ENCODE measurements at places on chromosomes 3 and 15.

DNA sequence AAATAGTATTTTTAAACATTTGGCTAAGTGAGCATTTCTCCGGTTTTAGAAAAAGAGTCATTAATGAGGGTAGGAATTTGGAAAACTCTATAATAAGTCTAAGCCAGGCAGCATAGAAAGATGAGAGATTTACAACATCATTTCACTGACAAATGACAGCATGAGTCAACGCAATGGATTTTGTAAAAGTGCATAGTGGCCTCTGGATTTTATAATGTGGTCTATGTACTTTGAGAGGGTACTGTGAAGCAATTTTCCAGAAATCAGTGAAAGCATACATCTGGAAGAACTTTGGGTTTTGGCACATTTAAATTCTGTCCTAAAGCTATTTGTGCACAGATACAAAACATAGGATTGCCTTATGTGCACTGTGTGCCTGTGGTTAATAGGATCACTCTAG lies 130.8 kb upstream of the CCNL1 start:
- no peak for DNase-seq

GRCh38 chr3:29334706-29335105 lies 53.8 kb downstream of the RBMS3 start:
- DNase-seq = no peak

GRCh38 chr15:74175271-74176191 lies 2.0 kb downstream of the ISLR start:
- peak; percentile 57 for DNase-seq

DNA sequence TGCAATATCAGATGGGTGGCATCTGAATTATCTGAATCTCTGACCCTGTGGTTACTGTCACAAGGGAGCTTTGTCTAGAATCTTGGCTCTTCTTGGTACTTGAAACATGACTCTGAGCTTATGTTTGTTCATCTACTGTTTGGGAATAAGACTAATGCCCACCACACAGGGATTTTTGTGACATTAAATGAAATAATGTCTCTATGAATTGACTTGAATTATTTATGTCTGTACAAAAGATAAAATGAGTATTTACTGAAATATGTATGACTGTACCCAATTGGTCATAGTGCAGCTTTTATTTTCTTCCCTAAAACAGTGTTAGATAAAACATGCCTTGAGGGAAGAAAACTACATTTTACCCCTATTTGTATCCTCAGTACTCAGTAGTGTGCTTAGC lies 87.9 kb upstream of the ZPLD1 start:
- DNase-seq = no peak

- no peak for DNase-seq
Observed at GRCh38 chr15:74345051-74345450, 22.4 kb downstream of the CYP11A1 start.

- DNase-seq = no peak
Observed at GRCh38 chr3:47016934-47017435, 37.5 kb downstream of the NBEAL2 start.

GRCh38 chr15:48866141-48866563 lies 11.8 kb upstream of the EID1 start:
- no peak for DNase-seq

DNA sequence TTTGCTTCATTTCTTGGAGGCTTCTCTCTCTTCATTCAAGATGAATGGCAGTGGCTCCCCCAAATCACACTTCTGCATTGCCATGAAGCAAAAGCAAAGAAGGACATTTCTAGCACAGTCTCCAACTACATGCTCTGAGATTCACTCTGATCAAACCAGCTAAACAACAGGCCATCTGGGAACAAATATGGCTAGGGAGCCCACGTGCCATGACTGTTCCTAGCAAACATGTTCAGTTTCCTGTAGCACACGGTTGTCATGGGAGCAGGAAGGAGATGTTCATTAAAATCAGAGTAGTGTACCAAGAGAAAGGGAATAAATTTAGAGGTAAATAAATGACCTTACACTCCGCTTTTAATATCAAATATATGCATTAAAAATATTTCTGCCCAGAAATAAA lies 327.3 kb downstream of the GBE1 start:
- no peak for DNase-seq

DNA sequence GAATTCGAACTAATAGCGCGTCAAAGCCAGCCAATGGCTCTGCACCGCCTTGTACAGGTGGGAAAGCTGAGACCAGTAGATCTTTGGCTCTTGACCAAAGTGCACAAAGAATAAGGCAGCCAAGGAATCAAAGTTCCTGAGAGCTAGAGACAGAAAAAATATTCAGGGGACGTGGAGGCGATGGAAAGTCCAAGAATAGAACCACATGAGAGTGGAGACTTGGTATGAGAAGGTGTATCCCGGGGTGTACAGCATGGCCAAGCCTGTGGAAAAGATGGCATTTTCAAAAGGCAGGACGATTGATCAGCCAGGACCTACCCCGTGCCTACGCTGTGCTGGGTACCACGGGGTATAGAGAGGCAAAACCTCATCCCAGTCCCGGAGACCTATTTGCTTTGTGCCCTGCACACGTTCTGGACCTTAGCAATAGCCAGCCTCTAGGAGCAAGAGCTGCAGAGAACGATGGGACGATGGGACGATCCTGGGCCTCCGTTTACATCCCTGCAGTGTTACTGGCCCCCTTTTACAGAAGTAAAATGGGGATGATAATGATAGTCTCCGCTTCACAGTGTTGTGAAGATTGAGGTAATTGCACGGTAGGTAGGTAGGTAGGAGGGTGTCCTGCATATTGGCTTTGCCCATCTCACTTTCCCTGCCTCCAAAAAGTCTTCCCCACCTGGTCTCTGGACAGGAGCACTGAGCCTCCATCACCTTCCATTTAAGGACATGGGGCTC lies 583 bp upstream of the RBSN start:
- DNase-seq = no peak

GRCh38 chr3:179223548-179223947 lies 27.4 kb downstream of the KCNMB3 start:
- DNase-seq = no peak

DNA sequence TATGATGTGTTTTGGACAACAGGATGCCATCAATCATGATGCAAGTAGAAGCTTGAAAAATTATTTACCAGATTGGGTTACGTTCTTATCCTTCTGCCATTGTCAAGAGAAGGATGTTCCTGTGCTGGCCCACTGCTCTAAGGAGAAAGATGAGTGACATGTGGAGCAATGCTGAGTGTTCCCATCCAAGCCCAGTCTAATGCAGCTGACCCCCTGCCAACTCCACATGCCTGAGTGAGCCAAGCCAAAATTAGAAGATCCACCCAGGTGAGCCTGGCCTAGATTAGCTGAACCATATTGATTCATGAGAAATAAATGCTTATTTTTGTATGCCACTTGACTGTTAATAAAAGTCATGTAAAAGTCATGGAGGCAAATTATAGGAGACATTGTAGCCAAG lies 446.5 kb downstream of the CNTN3 start:
- no peak for DNase-seq

DNA sequence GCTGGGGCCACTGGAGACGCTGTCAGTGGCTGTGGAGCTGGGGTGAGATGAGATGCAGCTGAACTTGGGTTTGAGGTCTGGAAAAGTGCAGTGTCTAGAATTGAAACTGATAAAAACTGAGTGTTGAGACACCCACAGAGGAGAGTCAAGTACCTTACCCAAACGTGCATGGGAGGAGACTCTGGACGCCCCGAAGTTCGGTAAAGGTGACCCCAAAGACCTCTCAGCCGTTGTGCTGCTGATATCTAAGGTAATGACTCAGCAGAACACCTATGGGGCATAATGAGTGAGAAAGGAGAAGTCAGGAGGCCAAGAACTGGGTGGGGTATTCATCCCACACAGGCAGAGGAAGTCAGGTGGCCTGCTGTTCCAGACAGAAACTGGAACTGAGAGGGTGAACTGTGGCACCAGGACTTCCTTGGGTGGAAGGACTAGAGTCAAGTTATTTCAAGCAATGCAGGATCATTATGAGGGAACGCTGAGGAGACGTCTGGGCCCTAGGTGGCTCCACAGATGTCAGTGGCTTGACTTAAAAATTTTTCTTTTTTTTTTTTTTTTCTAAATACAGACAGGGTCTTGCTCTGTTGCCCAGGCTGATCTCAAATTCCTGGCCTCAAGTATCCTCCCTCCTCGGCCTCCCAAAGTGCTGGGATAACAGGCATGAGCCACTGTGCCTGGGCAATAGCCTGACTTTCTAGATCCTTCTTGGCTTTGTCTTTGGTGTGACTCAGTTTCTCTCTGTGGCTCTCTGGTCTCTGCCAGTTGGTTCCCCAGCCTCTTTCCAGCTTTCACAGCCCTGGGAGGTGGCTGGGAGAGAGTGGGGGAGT lies 67.6 kb upstream of the GCNT3 start:
- no peak for DNase-seq

DNA sequence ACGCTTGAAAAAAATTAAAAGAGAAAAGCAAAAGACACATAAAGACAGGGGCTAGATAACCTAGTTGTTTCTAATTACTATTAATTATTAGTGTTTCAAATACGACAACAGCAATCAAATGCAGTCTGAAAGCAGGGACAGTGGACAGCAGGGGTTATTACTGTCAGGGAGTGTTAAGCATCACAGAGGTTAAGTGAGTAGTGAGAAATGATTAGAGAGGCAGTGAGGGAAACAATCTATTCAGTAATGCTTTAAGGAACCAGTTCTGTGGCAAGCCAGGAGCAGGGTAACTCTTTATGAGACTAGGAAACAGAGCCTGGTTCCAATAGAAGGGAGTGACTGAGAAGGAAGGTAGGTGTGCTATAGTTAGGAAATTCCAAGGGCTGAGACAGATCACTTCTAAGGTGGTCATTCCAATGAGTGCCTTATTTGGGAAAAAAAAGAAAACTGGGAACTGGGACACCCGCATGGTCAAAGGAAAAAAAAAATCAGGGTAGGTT lies 15.0 kb downstream of the RYK start:
- no peak for DNase-seq

DNA sequence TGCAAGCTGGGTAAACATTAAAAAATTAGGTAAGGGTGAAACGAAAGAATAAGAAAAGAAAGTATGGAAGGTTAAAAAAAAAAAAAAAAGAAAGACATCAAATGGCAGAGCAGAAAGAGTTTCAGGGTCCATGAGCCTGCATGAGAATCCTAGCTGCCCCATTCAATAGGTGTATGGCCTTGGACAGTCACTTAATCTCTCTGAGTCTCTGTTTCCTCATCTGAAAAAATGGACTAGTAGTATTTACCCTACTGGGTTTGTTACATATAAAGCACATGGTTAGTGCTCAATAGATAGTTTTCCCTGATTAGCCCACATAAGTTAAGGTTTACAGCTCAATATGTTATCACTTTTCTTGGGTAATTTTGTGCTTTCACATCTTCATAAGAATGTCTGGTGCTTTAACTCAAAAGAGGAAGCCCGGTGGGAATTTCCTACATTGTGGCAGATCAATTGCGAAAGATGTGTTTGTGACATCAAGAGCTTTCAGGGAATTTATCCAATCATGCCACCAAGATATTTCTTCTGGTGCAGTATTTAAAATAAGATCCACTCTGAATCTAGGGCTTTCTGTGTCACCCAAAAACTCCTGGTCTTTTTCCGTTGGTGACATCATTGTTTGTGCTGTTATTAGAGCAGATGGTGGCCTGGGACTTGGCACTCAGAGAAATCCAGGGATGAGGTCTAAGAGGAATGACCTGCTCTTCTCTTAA lies 57.2 kb upstream of the UBE2E1 start:
- DNase-seq = no peak

GRCh38 chr3:144586382-144586781 lies 614.8 kb downstream of the DIPK2A start:
- no peak for DNase-seq

DNA sequence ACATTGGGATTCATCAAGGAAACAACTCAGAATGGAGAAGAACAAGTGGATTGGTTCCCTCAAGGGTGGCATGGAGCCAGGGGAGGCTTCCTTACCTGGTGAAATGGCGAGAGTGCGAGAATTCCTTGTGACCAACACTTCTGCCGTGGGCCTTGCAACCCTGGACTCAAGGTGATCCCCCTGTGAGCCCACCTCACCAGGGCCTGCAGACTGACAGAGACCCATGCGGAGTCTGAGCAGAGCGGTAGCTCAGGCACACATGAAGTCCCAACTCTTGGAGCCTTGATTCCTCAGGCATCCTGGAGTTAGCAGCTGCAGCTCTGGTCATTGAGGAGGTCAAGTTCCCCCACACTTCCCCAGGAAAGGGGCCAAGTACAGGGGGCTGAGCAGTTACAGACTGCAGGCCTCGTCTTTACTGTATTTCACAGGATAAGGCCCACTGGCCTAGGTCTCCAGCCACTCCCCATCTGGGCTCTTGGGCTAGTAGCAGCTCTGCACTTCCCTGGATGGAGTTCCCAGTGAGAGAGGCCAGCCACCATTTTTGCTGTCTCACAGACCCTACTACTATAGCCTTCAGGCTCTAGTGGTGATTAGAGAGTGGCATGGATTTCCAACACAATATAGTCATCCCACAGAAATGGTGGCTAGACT lies 269.5 kb upstream of the DCBLD2 start:
- no peak for DNase-seq

GRCh38 chr15:32122013-32122412 lies 91.7 kb downstream of the CHRNA7 start:
- no peak for DNase-seq

DNA sequence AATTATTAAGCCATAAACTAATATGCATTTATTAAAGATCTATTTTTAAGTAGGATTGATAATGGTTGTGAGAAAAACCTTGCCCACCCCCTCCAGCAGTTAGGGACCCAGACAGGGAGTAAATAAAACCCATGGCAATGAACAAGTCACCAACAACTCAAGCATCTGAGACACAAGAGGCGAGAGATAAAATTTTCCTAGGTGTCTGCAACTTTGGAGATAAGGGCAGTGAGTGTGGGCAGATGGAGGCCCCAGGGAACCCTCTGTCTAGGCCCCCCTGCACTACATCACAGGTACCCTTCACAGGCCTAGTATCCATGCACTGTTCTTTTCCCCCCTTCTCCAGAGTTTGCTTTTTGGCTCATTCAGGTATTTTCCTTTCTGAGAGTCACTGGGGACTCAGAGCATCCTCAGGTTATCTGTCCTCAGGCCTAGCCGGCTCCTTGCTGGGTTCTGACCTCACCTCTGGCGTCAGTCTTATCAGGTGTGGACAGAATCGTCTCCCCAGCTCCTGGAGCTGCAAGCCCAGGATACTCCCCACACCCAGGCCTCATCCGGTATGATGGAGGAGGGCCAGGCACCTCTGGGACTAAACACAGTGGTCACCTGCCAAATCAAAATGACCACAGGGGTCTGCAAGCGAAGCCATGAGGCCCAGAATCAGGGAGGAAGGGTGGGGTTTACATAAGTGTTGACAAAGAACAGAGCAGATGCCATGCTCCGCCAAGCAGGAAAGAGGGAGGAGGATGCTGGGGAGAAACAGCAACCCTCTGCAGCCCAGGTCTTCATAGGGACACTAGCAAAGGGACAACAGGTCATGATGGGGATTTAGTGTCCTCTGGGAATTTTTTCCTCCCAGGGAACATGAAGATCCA lies 50.4 kb downstream of the CCNL1 start:
- no peak for DNase-seq

DNA sequence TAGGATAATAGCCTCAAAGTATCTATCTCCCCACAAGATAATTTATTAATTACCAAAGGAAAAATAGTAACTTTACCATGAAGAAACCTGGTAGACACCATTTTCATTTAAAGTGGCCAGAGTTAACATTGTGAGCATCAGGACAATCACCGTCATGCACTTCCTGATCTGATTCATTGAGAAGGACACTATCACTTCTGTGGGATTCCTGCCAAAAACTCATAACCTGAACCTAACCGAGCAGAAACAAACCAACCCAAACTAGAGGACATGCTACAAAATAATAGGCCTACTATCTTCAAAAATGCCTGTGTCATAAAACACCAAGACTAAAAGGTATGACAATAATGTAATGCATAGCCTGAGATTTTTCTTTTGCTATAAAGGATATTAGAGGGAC lies 39.0 kb downstream of the FSIP1 start:
- DNase-seq = no peak

- no peak for DNase-seq
Observed at GRCh38 chr15:68412218-68412617, 19.7 kb downstream of the ITGA11 start.

Measured in Right ventricle myocardium inferior (tissue), 1 donor.